ENCODE measurements at places on chromosomes 7 and 10.
A peak's percentile ranks its signal among the peaks of the same experiment; 100 is the strongest.

DNA sequence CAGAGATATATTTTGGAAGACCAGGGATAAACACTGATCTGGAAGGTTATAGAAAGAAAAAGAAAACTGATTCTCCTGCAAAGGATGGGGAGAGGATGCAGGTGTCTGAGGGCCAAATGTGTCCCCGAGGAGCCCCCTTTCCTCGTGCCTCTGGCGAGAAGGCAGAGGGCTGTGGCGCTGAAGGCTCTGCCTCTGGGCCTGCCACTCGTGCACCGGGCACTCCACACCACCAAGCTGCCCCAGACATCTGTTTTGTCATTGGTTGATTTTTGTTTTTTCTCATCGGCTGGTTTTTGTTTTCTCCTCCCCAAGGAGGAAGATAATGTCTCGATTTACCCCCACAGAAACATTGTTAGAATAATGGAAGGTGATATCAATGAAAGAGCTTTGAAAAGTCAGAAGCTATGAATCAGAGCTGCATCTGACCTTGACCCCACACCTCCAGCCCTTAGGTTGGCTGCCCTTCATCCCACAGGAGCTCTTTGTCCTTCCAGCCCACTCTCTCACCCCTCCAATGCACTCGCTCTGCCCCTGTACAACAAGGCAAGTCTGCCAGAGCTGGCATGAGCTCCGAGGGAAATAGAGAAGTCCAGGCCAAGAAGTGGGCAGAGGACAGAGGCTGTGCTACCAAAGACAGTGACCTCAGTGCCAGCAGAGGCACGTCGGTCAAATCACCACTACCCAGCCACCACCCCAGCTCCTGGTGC, 124.8 kb downstream of the TCERG1L start:
- DNase-seq = peak; percentile 4

DNA sequence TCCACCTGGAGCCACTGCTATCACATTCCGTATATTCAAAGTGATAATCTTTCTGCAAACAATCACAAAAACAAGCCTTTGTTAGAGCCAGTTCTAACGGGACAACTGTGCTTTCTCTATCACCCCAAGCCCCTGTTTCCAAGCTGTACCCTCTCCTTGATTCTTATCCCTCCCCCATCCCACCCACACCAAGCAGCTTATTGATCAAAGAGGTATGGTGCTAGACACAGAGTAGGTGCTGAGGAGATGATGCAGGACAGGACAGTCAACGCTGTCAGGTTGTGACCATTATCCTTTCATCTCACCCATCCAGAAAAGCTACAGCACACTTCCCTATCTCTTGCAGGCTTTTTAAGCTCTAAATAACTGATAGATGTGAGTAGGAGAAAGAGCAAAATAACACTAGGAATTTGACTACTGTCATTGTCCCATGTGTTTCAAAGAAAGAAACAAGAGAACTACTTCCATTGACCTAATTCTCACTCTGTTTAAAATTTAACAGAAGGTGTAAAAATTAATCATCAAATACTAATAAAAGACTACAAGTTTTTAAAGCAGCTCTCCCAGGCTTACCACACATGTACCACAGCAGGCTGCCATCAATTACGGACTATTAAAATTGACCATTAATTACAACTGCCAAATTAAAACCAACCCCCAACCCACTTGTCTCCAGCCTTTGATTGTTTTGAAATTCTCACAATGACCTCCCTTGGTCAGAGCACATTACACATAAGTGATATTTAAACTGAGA, 94.3 kb downstream of the ELAPOR2 start:
- no peak for DNase-seq

GRCh38 chr10:70267161-70267933, 16.5 kb downstream of the NPFFR1 start:
- peak; percentile 49 for DNase-seq

DNA sequence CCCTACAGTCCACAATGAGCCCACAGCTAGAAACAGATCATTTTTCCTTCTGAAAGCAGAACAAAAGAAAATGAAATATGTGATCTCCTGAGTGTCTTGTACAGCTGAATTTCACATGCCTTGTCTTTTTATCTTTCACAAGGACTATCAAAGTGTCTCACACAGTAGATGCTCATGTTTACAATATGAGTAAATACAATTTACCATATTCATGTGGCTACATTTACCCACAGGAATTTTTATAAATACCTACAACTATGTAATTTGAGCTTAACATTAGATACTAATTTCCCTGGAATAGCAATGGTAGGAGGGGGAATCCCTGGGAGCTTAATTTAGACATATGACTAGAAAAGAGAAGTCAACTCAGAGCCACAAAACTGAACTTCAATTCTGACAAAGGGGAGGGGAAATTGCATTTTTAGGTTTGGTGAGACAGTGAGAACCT, 186.2 kb downstream of the MACC1 start:
- DNase-seq = no peak

GRCh38 chr7:148684289-148684830, 14.3 kb upstream of the CUL1 start:
- no peak for DNase-seq

GRCh38 chr7:142463401-142463850, 205.6 kb upstream of the PRSS58 start:
- peak; percentile 38 for DNase-seq
